Stimulated activated CD8-positive, alpha-beta memory T cell treated with anti-CD3 and anti-CD28 coated beads, Interleukin-4, amount 100 ng/mL, for 48 hours (primary cell): ENCODE measurements at places on chromosomes 5 and 9.

GRCh38 chr9:133677126-133678010, 41.2 kb downstream of the DBH start:
- DNase-seq: peak; percentile 55

- no peak for DNase-seq
Observed at GRCh38 chr9:90904706-90905478, 103.3 kb downstream of the SYK start.

GRCh38 chr5:10354048-10354872, 765 bp downstream of the MARCHF6 start:
- DNase-seq: peak; percentile 69

DNA sequence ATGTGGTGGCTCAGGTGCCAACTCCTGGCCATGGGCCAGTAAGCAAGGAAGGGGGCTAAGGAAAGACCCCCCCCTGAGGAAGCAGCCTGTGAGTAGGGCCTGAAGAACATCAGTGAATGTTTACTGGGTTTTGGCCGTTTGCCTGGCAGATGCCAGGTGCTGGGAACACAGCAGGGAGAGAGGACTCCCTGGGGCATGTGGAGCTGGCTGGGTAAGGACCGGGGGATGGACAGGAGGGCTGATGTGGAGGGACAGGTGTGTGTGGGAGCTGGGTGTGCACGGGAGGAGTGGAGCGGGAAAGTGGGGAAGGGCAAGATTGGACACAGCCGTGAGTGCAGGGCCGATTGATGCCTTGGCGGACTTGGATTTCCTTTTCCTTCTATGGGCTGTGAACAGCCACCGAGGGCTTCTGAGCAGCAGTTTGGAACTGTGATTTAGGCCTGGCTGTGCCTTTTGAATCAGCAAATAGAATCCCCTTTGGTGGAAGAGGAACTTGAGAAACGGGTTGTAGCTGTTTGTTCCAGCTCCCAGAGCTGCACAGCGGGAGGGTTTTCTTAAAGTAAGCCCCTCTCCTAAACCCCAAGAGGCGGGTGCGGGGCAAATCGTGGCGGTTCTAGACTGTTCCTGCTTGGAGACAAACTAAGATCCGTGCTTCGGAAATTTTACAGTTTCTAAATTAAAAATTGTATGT, 3.1 kb downstream of the HMCN2 start:
- DNase-seq: no peak

DNA sequence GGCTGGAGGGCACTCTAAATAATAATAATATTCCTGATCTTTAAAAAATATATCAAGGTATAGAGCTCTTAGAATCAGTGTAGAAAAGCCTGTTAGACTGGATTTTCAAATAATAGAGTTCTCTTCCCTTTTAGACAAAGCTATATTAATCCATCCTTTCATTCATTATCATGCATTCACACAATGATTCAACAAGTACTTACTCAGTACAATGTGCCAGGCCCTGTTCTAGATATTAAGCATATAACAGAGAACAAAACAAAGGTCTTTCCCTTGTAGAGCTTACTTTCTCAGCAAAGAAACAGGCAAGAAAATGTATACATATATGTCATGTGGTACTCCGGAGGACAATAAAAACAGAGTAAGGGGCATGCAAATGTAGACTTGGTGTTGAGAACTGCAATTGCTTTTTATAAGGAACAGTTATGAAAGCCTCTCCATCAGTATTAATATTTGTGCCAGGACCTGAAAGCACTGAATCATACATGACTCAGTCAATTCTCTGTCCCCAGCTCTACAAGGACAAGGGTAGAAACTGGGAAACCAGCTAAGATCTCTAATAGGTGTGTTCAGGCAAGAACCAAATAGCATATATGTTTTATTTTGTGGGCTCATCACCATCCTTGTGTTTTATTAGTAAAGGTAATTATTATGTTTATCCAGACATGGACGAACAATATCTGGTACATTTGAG, 72.2 kb downstream of the PIP5K1B start:
- DNase-seq: no peak

DNA sequence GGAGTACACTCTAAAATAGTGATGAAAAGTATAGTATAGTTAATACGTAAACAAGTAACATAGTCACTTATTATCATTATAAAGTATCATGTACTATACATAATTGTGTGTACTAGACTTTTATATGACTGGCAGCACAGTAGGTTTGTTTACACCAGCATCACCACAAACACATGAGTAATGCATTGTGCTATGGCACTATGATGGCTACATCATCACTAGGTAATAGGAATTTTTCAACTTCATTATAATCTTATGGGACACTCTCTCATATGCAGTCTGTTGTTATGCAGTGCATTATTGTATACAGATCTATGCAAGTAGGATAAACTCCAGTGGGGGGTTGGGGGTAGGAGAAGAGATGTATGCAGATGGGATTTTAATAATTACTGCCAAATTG, 52.7 kb upstream of the ELL2 start:
- DNase-seq: no peak

DNA sequence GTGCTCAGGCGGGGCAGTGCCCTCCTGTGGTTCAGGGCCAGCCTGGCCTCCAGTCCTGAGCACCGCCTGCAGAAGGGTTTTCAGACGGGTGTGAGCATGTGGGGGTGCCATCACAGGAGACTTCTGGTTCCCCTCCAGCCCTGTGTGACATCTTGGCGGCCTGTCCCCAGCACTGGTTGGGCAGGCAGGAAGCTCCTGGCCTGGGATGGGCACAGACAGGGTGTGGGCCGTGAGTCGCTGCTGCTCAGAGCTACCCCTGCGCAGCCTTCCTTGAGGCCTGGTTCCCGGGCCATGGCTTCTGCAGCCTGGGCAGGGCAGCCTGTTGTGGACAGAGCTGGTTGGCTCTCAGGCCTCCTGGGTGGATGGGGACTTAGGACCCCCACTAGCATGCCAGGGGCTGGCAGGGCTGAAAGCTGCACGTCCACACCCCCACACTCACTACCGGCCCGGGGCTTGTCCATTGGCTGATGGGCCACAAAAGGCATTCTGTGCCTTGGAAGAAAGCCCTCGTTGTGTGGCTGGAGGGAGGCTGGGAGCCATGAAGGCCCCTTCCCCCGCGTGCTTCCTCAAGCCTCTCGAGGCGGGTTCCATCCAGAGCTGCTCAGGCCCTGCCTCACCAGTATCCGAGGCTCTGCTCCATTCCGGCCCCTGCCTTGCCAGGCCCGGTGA, 58.7 kb downstream of the RXRA start:
- DNase-seq: no peak

DNA sequence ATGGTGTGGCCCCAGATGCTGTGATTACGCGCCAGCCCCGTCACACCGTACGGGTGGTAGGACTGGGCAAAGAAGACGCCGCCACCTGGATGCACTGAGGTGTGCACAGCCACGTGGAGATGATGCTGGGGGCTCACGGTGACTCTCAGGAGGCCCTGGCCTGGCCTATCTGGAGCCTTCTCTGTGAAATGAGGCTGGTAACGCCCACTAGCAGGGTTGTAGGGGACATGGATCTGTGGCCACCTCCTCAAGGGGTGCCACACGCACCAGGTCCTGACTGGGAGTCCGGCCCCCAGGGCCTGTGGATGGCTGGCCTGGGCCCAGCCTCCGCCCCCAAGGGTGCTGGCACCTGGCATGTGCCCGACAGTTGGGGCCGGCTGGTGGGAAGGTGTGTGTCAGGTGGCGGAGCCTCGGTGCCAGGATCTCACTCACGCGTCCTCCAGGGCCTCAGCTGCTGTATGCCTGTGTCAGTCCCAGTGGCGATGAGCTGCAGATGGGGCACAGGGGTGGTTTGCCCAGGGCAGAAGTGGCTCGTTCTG, 32.4 kb downstream of the NEK6 start:
- DNase-seq: no peak

DNA sequence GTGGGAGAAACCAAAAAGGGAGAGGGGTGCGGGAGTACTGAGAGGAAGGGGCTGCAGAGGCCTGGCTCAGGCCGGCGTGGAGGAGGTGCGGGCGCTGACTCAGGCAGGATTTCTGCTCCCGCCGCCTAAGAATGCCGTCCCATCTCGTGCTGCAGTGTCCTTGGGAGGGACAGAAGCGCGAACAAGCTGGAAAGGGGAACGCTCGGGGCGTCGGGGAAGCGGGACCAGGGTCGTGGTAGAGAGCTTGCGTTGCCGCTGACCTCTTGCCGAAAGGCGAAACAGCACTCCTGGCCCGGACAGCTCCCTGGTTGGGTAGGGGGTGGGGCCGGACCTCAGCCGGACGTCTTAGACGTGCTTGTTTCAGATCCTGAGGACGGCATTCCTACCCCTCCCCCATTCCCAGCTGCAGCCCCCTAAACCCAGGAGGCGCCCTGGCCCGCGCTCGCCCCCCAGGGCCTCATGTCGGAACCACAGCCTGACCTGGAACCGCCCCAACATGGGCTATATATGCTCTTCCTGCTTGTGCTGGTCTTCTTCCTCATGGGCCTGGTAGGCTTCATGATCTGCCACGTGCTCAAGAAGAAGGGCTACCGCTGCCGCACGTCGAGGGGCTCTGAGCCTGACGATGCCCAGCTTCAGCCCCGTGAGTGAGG, 1.1 kb downstream of the RELL2 start:
- DNase-seq: peak; percentile 75

DNA sequence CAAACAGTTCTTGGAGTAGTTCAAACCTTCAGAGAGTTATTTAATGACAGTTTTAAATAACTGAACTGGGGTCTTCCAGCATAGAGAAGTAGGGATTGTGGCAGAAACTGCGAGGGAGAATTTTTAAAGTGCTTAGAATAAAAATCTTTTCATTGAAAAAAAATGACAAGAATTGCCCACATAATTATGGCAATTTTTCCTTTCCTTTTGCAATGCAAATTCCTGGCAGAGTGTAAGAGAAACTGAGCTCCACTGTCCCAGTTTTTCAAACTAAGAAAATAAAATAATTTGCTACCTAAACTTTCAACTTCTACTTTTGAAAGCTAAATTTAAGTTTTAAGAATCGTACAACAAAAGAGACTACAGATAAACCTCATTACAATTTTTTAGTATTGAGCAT, 2.3 kb upstream of the PTGER4 start:
- DNase-seq: no peak

DNA sequence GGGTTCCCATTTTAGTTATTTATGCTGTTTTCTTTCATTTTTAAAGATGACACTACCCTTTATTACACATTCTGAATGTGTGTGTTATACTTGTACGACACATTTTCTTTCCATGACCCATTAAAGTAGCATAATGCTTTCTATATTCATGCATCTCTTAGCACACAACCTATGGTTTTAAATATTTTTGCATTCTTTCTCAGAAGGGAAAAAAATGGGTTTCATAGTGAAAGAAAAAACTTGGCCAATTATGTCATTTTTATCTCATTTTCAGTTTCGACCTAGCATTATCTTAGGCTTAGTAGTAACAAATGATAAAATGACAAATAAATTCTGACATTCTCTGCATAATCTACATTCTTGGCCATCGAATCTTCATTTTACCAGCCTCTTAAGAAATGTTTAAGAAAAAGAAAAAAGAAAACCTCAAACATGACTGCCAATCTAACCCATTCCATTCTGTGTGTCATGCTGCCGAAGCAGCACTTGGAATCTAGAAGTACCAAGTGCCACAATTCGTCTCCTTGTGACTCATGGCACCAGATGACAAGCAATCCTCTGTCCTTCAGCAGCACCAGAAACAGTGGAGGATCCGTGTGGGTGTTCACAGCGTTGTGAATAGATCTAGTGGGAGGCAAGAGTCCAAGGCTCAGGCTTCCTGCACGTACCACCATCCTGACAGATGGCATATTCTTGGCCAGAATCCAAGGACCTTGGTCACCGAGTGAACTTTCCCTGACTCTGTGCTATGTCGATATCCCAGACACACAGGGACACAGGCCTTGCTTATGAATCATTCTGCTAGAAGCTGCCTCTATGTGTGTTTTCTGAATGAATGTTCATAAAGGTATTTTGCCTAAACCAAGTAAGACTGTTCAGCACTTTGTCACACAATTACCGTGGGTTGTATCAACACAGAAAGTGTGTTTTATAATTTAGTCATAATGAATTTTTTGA, 502.7 kb downstream of the NR2F1-AS1 start:
- DNase-seq: no peak

DNA sequence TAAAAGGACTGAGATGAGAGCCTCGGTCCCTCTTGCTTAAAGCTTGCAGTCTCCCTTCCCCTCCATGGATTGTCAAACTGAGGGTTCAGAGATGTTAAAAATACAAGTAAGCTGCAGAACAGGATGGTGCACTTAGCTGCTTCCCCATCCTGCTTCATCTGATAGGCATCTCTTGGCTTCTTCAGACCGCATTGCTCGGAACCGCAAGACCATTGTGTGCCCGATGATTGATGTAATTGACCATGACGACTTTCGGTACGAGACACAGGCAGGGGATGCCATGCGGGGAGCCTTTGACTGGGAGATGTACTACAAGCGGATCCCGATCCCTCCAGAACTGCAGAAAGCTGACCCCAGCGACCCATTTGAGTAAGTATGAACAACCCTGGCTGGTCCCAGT, 65.5 kb upstream of the SAP30L start:
- DNase-seq: no peak

DNA sequence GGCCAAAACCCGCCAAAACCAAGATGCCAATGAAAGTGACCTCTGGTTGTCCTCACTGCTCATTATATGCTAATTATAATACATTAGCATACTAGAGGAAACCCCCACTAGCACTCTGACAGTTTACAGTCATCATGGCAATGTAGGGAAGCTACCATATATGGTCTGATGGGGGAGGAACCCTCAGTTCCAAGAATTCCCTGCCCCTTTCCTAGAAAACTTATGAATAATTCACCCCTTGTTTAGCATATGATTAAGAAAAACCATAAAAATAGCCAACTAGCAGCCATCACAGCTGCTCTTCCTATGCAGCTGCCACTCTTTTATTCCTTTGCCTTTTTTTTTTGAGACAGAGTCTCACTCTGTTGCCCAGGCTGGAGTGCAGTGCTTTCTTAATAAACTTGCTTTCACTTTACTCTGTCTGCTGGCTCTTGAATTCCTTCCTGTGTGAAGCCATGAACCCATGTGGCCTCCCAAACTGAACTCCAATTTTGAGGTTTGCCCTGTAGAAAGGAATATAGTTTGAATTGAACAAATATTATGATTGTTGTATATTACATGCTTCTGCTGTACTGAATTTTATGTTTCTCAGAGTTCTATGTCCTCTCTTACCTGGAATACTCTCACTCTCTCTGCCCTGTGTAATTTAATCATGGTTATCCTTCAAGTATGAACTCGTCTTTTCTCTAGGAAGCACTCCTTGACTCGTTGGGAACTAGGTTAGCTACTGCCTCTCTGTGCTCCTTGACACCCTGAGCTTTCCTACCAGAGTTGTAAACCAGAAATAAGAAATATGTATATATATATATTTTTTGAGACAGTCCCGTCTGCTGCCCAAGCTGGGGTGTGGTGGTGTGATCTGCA, 59.8 kb downstream of the KIAA1958 start:
- DNase-seq: no peak

- DNase-seq: no peak
Observed at GRCh38 chr9:100277166-100277979, 75.4 kb downstream of the TEX10 start.

DNA sequence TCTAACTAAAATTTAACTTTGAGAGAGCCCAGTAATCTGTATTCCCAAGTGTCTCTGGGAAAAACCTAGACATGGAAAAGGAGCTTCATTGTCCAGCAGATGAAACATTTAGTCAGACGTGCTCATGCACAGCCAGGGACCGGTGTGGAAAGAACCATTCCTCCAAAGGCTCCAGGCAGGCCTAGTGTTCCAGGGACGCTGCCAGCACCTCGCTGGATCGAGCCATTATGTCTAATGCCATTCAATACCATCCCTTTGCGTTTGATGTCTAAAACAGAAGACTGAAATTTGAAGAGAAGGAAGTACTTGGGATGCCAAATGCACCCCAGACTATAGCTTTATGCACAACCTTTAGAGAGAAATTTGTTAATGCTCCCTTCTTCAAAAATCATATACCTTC, 1.4 kb upstream of the CHSY3 start:
- DNase-seq: no peak
